ENCODE measurements at places on chromosomes 5 and 9. TPM values are rescaled to one million over a fixed set of nuclear protein-coding genes. Genes with fewer than 3 reads are reported as not detected.

ADRB2 gene
- 0.29 TPM for polyA plus RNA-seq

DNA sequence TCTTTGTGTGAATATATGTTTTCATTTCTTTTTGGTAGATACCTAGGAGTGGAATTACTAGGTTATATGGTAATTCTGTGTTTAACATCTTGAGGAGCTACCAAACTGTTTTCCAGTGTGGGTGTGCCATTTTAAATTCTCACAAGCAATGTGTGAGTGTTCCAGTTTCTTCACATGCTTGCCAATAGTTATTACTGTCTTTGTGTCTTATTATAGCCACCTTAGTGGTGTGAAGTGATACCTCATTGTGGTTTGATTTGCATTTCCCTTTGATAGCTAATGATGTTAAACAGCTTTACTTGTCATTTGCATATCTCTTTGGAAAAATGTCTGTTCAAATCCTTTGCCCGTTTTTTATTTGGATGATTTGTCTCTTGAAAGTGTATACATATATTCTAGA, 513.0 kb downstream of the TMEM38B start:
- no peak for DNase-seq

SLC25A46 gene
- polyA plus RNA-seq = 49.6 TPM

DNA sequence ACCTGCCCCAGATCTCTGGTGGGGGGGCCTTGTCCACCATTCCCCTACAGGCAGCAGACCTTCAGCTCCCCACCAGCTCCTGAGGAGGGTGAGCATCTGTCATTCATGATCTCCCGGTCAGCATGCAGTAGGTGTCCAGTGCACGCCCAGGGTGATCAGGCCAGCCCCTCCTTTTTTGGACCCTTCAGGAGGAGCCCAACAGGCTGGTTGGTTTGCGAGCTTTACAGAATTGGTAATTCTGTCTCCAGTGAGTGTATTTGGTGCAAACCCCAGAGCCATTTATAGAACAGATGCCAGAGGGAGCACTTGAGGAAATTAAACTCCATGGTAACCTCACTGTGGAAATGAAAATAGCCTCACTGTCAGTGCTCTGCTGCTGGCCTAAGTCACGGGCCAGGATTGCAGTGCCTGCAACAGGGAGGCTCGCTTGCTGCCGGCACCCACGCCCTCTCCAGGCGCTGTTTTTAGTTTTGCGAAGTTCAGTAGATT, 23.4 kb downstream of the WNK2 start:
- DNase-seq = no peak

DNA sequence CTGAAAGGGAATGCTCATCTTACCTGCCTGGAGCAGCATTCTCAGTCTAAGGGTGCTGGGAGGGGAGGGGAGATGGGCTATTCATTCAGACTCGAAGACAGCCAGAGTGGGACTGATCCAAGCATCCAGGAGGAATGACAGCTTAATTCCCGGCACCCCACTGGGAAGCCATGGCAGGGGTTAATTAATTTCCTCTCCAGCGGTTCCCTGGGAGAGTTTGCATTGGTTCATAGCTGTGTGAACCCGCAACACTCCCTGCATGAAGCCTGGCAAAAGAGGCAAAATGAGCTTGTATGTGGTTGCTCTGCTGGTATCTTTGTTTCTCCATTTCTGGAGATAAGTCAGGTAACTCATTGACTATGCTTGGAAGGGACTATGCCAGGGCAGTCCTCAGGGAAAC, 401.0 kb upstream of the SLC24A2 start:
- DNase-seq = no peak

- no peak for DNase-seq
These were observed 214.2 kb downstream of the PRR16 start for GRCh38 chr5:120678279-120678678.

IRX2 gene
- polyA plus RNA-seq = 27.8 TPM

DNA sequence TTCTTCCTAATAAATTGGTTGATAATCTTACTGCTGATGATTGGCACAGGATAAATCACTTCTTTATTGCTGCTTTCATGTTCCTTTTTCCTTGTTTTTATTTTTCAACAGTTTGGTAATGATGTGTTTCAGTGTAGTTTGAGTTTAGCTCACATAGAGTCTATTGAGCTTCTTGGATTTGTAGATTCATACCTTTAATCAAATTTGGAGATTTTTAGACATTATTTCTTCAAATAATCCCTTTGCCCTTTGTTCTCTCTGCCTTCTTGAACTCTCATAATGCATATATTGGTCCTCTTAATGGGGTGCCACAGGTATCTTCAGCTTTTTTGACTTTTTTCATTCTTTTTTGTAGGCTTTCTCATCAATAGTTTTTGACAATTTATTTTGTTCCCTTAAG, 275.3 kb downstream of the TLE4 start:
- no peak for DNase-seq

QRFP gene
- 0.32 TPM for polyA plus RNA-seq

- DNase-seq = no peak
These were observed 234.2 kb upstream of the RFX3 start for GRCh38 chr9:3760031-3760430.

GRCh38 chr5:155389498-155389897, 375.9 kb downstream of the KIF4B start:
- DNase-seq = no peak

- no peak for DNase-seq
These were observed 26.6 kb downstream of the IDNK start for GRCh38 chr9:83649515-83649914.

Measured in left renal cortex interstitium (tissue), 4 donors.